Activated CD4-positive, alpha-beta T cell treated with anti-CD3 and anti-CD28 coated beads, Interleukin-2, amount 10 ng/mL, durations not matched to agents 24 days and 14 days (primary cell): ENCODE measurements at places on chromosomes 4 and X. TPM values are rescaled to one million over a fixed set of nuclear protein-coding genes. Genes with fewer than 3 reads are reported as not detected.

The DLG3 gene
- 31.9 and 41.1 TPM in 2 replicates for total RNA-seq

The UGT8 gene
- 0.12 TPM in 1 of 2 replicates, not detected in the other for total RNA-seq

The MAGEB6 gene
- total RNA-seq = not detected in 2 replicates

DNA sequence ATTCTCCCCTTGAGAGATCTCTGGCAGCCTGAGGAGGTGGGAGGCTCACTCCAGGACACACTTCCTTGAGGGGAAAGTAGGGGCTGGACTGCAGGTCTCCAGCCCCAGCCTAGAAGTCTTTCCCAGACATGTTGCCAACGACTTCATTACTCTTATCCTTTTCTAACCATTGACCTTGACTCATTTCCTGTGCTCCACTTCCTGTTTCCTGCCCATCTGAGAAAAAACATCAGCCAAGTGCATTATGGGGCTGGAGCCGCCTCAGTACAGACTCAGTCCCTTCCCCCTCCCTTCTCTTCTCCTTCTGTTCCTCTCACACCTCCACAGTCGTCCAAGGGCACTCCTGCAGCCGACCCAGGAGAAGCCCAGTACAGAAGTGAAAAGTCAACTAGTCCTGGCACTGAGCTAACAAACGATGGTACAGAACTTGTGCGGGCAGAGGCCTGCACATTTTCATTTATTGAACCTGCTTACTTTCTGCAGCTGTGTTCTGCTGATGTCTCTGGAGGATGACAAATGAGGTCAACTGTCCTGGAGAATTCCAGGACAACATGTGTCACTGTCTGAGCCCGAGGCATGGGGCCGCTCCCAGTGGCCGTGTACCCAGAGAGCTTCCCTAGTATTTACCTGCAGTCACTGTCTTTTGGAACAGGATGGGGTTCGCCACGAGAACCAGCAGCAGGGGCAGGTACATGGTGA is 20.1 kb downstream of the GPR143 start:
- H3K27ac ChIP-seq = peak overlapping the region; percentile 60
- DNase-seq = peak; percentile 55
- H3K4me3 ChIP-seq = no peak overlapping the region
- H3K27me3 ChIP-seq = no peaks in the 10 kb centered on the region
- peaks cover 6% of the 10 kb centered on the region for H3K36me3 ChIP-seq

DNA sequence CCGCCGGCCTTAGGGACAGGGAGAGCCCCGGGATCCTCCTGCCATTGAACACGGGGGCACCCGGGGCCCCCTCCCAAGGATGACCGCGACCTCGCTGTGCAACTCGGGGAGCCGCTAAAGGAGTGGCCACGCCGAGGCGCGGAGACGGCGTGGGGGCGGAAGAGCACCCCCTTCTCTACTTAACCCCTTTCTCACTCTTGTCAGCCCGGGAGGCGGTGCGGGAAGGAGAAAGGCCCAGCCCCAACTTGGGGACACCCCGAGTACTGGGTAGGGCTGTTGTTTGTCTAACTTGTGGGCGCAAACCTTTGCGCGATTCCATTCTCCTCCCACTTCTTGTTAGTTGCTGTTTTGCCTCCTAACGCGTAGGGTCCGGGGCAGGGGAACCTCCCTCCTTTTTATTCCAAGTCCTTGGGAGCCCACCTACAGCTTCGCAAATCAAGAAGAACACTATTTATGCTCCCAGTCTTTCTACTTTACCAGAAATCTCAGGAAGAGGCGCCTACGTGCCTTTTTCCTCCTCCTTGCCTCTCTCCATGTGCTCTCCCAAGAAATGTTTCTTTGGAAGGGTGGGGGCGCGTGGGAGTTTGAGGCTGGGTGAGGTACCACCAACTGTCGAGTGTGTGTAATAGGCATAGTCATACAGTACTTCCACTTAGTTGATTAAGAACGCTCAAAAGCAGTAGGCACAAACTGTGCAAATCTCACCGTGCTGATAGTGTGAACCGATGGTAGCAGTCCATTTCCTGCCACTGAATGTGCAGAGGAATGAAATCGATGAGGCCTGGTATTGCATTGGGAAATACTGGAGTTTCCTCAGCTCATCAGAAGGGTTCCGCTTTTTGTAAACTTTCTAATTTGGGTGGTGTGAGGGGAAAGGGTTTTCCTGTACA is 813 bp downstream of the DIAPH2 start:
- DNase-seq = peak; percentile 83
- peaks cover 20% of the 10 kb centered on the region for H3K4me1 ChIP-seq
- no peaks in the 10 kb centered on the region for H3K27me3 ChIP-seq
- peak overlapping the region; percentile 96 for H3K4me3 ChIP-seq

GRCh38 chr4:182427554-182427953 is 184.4 kb downstream of the TENM3 start:
- H3K4me3 ChIP-seq = no peak overlapping the region
- no peak overlapping the region for H3K27ac ChIP-seq
- H3K27me3 ChIP-seq = no peaks in the 10 kb centered on the region

DNA sequence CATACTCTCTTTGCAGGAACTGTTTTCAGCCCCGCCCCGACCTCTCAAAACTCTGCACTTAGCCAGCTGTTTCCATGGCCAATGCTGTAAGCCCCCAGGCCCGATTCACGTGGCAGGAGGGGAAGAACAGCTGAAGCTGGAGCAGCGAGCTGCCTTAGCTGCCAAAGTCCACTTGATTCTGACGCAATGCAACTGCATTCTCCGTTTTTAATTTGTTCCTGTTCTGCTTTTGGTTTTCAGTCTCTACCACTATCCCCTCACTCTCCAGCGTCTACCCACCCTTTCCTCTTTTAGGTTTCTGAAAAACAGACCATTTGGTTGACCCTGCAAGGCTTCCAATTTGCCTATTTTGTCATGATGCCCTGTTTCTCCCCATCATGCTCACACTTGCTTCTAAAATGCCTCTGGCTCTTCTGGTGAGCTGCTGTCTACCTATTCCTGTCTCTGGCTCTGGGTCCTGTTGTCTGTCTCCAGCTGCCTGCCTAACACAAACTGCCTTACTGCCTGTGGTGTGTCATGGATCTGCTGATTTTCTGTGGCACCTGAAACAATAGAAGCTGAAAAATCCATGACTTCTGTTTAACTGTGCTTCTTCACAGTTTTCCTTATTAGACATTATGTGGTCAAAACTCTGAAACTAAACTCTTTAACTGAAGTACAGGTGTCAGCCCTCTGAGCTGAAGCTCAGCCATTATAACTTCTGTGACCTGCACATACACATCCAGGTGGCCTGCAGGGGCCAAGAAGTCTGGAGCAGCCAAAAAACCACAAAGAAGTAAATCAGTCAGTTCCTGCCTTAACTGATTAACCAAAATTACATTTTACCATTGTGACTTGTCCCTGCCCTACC is 160.5 kb upstream of the AGTR2 start:
- no peak overlapping the region for H3K27ac ChIP-seq
- DNase-seq = no peak
- no peaks in the 10 kb centered on the region for H3K27me3 ChIP-seq
- no peaks in the 10 kb centered on the region for H3K36me3 ChIP-seq
- no peaks in the 10 kb centered on the region for H3K4me1 ChIP-seq
- H3K4me3 ChIP-seq = no peak overlapping the region

DNA sequence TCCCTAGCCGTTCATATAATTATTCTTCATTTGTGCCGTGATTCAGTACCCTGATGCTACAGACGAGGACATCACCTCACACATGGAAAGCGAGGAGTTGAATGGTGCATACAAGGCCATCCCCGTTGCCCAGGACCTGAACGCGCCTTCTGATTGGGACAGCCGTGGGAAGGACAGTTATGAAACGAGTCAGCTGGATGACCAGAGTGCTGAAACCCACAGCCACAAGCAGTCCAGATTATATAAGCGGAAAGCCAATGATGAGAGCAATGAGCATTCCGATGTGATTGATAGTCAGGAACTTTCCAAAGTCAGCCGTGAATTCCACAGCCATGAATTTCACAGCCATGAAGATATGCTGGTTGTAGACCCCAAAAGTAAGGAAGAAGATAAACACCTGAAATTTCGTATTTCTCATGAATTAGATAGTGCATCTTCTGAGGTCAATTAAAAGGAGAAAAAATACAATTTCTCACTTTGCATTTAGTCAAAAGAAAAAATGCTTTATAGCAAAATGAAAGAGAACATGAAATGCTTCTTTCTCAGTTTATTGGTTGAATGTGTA is 7.0 kb downstream of the SPP1 start:
- H3K27ac ChIP-seq = no peak overlapping the region
- peaks cover 32% of the 10 kb centered on the region for H3K27me3 ChIP-seq
- H3K4me1 ChIP-seq = no peaks in the 10 kb centered on the region
- no peaks in the 10 kb centered on the region for H3K36me3 ChIP-seq

GRCh38 chrX:959595-959994 is 252.9 kb downstream of the CRLF2 start:
- no peaks in the 10 kb centered on the region for H3K27me3 ChIP-seq
- H3K4me1 ChIP-seq = no peaks in the 10 kb centered on the region
- H3K4me3 ChIP-seq = no peak overlapping the region
- H3K27ac ChIP-seq = no peak overlapping the region
- H3K36me3 ChIP-seq = no peaks in the 10 kb centered on the region

DNA sequence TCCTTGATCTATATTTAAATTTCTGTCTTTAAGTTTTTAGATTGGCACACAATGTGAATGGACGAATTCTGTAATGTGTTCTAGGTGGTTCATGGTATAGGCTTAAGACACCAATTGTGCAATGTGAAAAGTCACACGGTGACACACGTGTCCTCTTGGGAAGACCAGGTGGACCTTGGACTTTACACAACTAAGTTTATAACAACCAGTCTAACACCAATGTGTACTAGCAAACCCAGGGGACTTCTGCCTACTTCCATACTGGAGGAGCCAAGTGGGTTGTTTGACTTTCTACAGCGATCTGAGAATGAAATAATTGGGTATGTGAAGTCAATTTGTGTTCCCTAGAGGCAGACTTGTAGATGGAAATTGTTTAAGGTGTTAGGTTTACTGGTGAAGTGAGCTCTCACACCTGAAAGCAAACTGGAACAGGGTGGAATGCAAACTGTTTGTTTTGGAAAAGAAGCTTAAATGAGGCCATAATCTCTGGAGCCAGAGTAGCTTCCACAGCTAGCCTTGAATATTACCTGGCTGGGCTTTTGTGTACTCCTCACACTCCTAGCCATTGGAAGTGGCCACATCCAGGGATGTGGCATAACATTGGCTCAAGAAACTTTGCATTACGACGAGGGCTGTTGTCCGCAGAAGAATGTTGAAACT is 45.9 kb upstream of the WDR1 start:
- peaks cover 26% of the 10 kb centered on the region for H3K4me1 ChIP-seq
- no peak for DNase-seq
- H3K27me3 ChIP-seq = no peaks in the 10 kb centered on the region
- no peak overlapping the region for H3K27ac ChIP-seq
- H3K4me3 ChIP-seq = no peak overlapping the region
- H3K36me3 ChIP-seq = no peaks in the 10 kb centered on the region

DNA sequence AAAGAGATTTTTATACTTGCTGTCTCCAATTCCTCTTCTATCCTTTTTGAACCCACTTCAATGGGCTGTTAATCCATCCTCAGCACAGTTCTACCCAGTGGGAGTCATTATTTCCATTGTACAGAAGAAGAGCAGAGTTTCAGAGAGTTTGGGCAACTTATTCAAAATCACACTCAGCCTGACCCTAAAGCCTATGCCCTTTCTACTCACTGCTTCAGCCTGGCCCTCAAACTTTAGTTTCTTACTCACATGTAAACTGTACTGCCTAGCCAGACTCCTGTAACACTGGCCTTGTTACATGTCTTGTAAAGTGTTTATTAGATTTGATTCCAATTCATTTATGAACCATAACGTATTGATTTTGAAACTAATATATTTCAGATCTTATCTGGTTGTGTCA is 25.1 kb upstream of the USO1 start:
- peak overlapping the region; percentile 80 for H3K27ac ChIP-seq
- DNase-seq = no peak
- H3K4me3 ChIP-seq = peak overlapping the region; percentile 27
- H3K4me1 ChIP-seq = peaks cover 27% of the 10 kb centered on the region
- peaks cover 3% of the 10 kb centered on the region for H3K36me3 ChIP-seq
- H3K27me3 ChIP-seq = no peaks in the 10 kb centered on the region

DNA sequence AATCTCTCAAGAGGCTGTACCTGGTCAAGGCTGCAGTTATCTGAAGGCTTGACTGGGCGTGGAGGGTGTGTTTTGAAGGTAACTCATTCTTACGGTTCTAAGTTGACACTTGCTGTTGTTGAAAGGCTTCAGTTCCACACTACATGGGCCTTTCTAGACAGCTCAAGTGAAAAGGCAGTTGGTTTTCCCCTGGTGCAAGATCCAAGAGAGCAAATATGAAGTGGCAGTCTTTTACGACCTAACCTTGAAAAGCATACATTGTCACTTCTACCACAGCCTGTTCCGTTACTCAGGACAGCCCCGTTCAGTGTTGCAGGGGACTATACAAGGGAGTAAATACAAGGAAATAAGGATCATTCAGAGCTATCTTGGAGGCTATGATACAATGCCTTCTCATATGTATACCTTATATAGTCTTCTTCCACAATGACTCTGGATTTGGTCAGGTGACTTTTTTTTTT is 46.2 kb downstream of the PDS5A start:
- no peak for DNase-seq
- peak overlapping the region; percentile 68 for H3K27ac ChIP-seq
- peaks cover 30% of the 10 kb centered on the region for H3K4me1 ChIP-seq
- peaks cover 31% of the 10 kb centered on the region for H3K36me3 ChIP-seq
- no peak overlapping the region for H3K4me3 ChIP-seq

DNA sequence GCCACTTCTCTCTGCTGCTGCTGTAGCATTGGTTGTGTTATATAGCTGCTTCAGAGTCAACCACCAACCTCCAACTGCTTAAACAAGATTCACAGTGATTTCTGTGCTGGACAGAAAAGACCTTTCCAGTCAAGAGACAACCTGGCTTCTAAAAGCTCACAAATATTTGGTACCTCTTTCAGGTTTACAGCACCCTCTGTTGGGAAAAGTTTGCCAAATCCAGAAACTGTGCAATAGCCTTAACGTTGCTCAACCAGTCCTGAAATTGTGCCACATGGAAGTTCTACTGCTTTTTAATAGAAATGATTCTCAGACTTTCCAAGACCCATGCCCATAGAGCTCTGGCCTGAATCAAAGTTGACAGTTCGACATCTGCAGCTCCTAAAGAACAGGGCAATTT is 842.1 kb upstream of the HTR2C start:
- H3K4me3 ChIP-seq = no peak overlapping the region
- no peaks in the 10 kb centered on the region for H3K27me3 ChIP-seq
- H3K27ac ChIP-seq = no peak overlapping the region
- no peaks in the 10 kb centered on the region for H3K4me1 ChIP-seq
- DNase-seq = no peak

- peak; percentile 57 for DNase-seq
- H3K36me3 ChIP-seq = peaks cover 31% of the 10 kb centered on the region
- no peaks in the 10 kb centered on the region for H3K27me3 ChIP-seq
- peak overlapping the region; percentile 94 for H3K4me3 ChIP-seq
- peaks cover 64% of the 10 kb centered on the region for H3K4me1 ChIP-seq
Observed at GRCh38 chr4:15776871-15777648, 1.1 kb upstream of the CD38 start.

DNA sequence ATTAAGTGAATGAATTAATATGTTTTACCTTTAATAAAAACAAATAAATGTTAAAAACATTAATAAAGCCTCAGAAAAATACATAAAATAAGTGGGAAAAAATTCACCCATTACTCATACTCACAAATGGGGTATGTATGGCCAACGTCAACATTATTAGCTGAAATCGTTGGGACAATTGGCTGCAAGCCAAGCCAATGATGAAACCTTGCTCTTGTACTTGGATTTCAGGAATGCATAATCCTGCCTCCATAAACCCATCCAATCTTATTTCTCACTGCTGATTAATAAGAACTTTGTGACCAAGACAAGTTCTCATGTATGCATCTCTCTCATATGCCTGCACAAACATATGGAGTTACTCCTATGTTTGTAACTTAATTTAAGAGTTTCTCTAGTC is 35.3 kb upstream of the ADAMTS3 start:
- no peaks in the 10 kb centered on the region for H3K4me1 ChIP-seq
- no peaks in the 10 kb centered on the region for H3K27me3 ChIP-seq
- no peaks in the 10 kb centered on the region for H3K36me3 ChIP-seq
